Kidney capillary endothelial cell (primary cell): ENCODE measurements at places on chromosomes 7 and 10.

- DNase-seq: no peak
These were observed 52.8 kb downstream of the CUBN start for GRCh38 chr10:17076626-17077345.

DNA sequence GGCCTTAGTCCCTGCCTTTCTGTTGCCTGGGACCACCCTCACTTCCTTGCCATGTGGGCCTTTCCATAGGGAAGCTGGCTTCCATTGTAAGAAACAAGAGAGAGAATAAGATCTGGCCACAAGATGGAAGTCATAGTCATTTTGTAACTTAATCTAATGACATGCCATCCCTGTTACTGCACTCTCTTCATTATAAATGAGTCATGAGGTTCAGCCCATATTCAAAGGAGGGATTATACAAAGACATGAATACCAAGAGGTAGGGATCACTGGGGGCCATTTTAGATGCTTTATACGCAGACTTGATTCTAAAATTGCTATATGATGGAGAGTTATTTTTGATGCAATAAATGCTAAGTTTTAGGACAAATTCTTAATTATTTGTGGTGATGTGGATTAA lies 75.2 kb upstream of the CELF2 start:
- DNase-seq: no peak

DNA sequence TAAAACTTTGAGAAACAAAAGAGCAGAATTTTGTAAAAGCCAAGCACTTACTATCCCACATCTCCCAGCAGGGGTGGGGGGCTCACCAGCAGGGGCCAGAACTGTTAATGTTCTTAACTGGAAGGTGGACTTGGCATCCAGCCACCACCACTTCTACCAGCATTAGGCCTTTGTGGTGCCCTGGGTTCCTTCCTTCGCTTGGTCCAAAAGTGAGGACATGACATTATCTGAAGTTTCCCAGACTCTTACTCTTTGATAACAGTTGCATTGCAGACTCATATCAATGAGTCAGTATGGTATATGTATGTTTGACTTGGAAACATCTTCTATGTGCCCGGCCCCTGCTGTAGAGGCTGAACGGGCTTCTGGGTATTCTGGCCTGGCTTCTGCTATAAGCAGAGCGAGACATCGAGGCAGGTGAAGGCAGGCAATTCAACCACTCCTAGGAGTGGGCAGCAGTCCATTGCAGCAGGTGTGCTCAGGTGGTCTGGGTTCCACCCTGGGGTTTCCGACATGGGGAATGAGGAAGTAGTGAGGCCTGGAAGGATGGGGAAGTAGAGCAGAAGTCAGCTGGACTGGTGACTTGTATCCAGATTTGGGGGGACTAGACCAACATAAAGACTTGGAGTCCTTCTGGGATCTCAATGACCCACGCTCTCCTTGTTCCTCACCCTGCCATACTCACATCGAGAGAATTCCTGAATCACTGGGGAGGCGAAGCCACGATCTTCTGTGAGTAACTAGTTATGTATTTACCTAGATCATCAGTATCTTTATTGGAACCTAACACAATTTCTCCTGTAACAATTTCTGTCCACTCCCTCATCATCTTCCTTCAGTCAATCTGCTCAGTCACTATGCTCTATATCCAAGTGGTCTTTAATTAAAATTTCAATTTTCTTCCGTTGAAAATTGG lies 4.1 kb downstream of the ZNF777 start:
- no peak for DNase-seq

DNA sequence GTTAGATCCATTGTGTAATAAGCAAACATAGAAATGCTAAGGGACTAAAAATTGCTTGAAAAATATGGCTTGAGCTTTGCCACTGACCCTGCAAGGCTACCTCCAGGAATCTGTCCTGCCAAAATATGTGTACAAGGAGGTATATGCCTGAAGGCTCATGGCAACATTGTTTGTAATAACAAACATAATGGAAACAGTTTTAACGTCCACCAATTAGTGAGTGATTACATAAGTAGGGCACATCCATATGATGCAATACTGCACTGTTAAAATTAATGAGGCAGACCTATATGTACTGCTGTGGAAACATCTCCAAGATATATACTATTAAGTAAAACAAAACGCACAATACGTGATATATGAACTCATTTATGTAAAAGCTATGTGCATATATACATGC lies 13.1 kb upstream of the GOT1 start:
- DNase-seq: no peak

DNA sequence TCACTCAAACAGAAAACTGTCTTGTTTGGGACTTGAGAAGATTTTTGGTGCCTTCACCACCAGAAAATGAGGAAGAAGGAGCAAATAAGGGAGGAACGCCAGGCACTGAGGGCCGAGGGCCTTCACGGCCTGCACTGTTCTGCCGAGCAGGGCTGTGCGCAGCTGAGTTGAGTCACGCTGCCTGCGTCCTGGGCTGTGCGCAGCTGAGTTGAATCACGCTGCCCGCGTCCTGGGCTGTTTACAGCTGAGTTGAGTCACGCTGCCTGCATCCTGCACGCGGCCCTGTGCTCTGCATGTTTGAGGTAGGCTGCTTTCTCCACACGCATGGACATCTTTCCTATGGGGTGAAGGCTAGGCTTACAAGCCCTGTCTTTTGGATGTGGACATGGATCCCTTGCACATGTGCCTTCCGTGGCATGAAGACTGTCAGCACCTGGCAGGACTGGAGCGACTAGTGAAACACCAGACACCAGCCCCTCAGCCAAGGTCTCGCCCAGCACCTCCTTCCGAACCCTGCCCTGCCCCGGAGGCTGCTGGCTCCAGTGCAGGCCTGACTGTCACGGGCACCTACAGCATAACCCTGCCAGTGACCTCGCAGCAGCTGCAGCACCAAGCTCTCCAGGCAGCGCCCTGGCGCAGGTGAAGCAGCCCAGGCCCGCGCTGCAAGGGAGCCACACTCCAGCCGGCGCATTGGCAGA lies 96.7 kb downstream of the HTR5A start:
- peak; percentile 73 for DNase-seq

DNA sequence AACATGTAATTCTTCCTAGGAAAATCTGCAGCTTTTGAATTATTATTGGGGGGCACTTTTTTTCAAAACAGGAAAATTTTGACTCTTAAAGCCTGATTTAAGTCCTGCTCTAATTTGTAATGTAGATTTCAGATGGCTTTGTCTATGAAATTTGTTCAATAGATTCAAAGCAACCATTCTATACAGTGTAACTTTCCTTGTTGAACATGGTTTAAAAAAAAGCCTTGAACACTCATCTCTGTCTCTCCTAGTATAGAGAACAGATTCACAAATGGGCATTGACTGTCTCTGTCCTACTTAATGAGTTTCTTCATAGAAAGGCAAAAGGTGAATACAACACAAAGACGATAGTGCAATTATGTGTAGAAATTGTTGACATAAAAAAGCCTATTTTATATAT lies 269.4 kb upstream of the ETV1 start:
- DNase-seq: no peak

DNA sequence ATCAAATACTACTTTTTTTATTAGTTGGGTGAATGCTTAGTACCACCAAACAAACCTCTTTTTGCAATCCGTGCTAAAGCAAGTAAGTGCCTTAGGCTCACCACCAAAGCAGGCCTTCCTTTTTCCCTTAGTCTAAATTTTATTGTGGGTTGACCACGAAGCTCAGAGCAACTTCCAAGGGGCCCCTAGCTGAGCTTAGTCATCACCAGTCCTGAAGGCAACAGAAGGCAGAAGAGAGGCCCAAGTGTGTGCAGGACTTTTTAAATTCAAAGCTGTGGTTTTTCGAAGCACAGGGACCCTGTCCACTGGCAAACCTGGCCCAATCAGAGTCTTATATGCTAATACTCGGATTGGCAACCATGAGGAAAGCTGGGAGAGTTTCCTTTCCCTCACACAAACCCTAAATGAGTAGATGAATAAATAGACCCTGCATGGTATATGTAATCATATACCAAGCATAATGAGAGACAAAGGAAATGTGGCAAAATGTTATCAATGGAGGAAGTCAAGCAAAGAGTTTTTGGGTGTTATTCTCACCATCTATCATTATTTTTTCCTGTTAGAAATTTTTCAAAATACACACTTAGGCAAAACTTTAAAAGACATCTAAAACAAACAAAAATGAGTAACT lies 453.2 kb upstream of the GALNT17 start:
- DNase-seq: no peak

DNA sequence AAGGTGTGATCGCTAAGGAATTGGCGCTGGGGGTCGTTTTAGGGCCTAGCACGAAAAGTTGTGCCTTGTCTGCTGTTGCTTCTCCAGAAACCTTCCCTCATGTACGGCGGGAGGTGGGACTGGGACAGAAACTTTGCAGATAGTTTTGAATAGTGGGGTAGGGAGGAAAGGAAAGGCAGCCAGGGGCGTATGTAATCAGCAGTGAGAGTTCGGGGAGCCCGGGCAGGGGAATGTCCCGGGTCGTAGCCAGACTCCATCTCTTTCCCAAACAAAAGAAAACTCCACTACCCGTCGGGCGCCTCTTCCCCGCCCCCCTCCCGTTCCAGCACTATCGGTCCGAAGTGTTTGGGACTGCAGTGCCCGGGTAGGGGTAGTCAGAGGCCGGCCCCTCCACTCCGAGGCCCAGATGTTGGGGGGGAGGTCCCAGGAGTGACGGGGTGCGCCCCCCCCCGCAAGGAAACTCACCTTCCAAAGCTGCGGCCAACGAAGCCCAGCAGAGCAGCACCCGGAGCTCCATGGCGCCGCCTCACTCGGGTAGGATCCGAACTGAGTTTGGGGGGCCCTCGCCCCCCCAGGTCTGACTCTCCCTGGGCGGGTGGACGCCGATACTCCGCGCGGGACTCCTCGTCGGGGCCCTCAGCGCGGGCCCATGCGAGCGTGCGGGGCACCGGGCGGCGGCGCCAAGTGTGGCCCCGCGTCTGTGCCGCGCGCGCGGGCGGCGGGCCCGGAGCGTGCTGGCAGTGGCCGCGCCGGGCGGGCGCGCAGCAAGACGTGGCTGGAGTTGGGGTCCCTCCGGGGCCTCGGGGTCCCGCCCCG lies 601 bp downstream of the EPHB4 start:
- DNase-seq: no peak

GRCh38 chr10:57260175-57260574 lies 899.1 kb upstream of the ZWINT start:
- no peak for DNase-seq

GRCh38 chr7:7861211-7861633 lies 107.4 kb upstream of the GLCCI1 start:
- DNase-seq: peak; percentile 67

GRCh38 chr10:76950354-76950753 lies 687.3 kb downstream of the KCNMA1 start:
- DNase-seq: no peak

- DNase-seq: no peak
These were observed 142.3 kb upstream of the NRP1 start for GRCh38 chr10:33476757-33477273.

DNA sequence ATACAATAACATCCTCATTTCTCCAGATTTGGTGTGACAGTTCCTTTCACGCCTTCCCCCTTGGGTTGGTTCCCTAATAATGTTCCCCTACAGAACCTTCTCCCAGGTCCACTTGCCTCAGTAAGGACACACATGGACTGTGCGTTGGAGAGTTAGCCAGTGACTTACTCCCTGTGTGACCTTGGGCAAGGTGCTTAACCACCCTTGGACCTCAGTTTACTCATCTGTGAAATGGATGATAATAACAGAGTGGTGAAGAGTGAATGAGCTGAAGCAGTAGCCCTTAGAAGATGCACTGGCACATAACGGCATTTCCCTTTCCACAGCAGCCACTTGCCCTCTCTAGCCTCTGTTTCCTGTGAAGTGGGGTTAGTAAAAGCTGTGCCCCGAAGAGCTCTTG lies 175.8 kb downstream of the PKD1L1 start:
- no peak for DNase-seq

- DNase-seq: no peak
These were observed 3.9 kb upstream of the NMT2 start for GRCh38 chr10:15172306-15172840.

DNA sequence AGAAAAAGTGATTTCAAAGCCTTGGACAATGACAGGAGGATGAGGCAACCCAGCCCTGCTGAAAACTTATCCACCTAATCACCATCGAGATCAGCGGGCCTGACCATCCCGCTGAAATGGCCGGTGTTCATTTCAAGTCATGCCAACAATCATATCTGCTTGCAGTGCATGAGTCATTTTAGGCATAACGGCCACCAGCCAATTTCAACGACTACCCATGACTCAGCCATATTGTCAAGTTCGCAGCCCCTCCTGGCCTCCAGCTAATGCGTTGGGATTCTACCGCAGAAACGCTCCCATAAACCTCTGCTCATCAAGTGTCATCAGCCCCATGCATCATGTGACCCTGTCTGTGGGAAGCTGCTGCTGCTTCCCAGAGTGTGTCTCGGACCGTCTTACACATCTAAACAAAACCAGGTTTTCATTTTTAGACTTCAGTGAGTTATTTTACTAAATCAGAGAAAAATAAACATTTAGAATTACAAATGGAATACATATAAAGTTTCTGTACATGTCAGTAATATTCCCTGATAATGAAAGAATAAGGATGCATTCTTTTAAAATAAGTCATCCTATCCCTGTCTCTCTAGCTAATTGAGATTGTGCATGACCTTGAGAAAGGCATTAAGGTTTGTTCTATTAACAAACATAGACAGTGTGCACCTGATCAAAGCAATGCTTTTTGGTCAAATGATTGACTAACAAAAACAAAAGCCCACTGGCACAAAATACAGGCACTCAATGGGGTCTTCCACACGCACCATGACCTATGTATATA lies 188.9 kb downstream of the ADAM12 start:
- no peak for DNase-seq

DNA sequence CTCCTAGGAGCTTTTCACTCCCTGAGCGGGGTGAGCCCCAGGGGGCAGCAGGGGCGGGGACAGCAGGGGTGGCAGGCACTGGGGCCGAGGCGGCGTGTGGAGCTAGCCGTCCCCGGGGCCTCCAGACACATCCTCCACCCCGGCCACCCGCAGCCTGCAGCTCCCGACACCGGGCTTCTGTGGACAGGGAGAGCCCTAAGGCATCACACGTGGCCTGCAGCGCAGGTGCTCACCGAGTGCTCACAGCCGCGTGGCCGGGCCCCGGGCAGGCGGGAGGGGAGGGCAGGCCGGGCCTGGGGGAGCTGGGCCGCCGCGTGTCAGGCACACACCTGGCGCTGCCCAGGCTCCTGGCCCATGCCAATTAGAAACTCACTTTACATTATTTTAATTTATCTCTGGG lies 51.4 kb downstream of the MICALL2 start:
- DNase-seq: no peak

DNA sequence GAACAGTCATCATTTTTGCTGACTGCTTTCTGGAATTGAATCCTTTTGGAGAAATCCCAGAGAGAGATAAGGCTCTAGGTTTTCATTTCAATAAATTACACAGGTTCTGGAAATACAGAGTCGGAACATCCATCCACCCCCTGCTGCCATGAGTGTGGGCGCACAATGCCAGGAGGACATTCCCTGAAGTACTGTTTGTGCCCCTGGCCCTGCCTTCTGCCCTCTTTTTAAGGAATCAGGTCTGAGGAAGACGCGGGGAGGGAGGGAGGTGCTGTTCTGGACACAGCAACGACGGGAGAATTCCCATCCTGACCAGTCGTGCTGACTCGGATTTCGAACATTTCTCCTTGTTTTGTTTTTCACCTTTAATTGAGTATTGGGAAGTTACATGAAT lies 69.0 kb downstream of the SEC61G start:
- DNase-seq: no peak
